Effector CD4-positive, alpha-beta T cell (primary cell): ENCODE measurements at places on chromosomes 4 and X.

GRCh38 chr4:10260777-10261176 is 144.2 kb upstream of the WDR1 start:
- DNase-seq: no peak

DNA sequence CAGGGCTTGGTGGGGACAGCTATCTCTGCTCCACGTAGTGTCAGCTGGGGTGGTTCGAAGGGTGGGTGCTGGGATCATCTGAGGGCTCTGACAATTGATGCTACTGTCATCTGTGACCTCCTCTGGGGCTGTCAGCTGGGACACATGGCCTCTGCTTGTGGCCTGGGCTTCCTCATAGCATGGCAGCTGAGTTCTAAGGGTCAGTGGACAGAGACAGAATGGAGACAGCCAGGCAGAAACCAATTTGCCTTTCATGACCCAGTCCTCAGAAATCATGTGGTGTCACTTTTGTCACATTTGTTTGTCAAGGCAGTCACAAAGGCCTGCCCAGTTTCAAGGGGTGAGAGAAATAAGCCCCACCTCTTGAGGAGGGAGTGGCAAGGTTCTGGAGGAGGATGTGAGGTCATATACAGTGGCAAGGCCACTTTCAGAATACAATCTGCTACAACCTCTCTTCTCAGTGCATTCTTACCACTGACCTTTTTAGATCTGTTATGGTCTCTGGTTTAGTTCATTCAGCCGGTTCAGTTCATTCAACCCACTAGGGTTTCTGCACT is 103.6 kb upstream of the BCOR start:
- DNase-seq: no peak

- no peak for DNase-seq
Measured at GRCh38 chr4:81225252-81225651, 10.2 kb upstream of the PRKG2 start.

DNA sequence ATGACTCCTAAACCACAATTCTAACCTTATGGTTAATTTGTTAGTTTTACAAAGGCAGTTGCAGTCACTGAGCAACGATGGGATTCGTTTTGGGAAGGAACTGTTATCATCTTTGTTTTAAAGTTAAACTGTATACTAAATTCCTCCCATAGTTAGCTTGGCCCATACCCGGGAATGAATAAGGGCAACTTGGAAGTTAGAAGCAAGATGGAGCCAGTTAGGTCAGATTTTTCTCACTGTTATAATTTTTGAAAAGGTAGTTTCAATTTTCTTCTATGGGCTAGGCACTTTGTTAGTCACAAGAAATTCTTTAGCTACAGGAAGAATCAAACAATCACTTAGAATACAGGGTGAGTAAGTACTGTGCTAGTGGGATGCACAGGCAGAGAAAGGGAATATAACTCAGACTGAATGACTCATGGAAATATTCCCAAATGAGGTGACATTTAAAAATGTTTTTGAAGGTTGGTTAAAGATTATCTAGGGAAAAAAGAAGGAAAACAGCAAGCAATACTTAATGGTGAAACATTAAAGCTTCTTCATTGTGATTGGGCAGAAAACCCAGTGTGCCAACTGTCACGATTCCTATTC is 153.6 kb downstream of the MAGEB17 start:
- no peak for DNase-seq

- no peak for DNase-seq
Measured at GRCh38 chr4:101885574-101885973, 95.0 kb downstream of the BANK1 start.

DNA sequence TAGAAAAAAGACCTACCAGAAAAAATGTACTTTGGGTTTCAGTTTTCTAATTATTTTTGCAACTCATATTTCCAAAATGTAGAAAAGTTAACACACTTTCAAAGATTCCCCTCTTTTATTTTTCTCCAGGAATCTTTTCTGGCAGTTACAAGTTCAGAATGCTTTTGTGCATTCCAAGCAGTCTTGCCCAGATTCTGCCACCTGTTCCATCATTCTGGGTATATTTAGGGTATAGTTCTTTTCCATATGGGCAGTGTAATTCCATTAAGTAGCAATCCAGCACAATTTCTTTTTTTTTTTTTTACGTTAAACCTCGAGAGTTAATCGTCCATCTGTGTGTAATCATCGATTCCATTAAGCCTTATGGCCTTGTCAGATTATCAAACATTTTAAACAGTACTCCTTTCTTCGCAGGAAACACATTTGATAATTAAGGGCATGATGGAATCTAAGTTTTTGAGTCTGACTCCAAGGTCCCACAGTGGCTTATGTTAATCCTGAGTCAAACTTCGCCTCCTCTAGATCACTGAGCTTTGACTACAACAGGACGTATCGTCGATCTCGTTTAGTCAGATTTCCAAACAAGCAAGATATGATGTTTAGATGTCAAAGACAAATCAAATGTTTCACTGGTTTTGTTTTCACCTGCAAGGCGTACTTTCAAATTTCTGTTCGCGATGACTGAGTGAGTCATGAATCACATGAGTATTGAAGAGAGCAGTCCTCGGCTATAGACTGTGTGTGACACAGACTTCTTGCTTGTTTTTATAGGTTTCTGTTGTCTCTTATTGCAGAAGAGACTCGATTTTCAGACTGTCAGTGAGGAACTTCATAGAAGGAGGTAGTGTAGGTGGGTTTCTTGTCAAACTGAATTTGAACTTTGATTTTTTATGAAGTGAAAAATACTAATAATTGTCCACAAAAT is 118.9 kb upstream of the GK2 start:
- DNase-seq: no peak

- no peak for DNase-seq
Measured at GRCh38 chr4:182569561-182569960, 326.4 kb downstream of the TENM3 start.

DNA sequence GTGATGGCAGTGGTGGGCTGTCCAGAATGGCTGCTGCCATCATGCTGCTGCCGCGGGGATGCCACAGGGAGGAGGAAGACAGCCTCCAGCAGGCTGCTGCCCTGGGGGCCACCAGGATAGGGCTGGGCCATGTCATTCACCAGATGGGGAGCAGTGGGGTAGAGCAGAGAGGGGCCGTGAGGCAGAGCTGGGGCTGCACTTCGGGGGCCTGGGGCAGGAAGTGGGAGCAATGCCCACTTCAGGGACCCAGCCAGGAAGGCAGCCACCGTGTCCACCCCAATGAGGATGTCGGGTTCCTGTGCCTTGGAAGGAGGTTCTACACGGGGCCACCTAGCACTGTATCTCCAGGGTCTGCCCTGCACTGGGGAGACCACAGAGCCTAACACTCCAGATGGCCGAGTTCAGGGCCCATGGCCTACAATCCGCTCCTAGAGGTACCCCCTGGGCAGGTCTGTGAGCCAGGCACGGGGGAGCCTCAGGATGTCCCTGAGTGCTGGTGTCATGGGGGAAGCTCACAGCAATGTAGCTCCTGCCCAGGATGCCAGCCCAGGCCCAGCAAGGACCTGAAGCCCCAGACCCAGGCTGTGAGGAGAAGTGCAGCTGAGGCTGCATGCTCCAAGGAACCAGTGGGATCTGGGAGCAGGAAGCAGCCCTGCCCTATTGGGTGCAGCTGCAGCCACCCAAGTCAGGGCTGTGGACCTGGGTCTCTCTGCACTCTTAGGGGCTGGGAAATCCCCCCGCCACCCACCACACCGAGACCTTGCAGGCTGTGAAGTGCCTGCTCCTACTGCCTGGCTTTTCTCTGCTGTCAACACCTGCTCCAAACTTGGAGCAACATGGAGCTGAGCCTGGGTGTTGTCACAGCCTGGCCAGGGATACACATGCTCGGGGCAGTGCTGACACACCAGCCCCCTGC is 140.3 kb downstream of the PDHA2 start:
- no peak for DNase-seq

- DNase-seq: no peak
Measured at GRCh38 chrX:148416142-148416541, 84.3 kb upstream of the AFF2 start.

DNA sequence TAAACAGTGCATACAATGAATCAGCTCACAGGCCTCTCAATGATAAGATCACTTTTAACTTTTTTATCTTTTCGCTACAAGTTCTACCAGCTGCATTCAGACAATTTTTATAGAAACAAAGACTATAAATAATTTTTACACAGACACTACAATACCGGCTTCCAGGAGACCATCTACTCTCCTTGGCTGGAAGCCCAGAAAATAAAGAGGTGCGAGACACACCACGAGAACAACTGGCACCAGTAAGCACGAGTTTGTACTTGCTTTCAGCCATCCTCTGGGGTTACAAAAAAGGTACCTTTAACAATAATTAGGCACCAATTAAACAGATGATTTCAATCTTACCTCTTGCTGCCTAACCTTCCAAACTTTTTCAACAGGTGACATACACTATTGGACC is 11.2 kb upstream of the PRDX4 start:
- DNase-seq: no peak

GRCh38 chr4:78756776-78757175 is 19.4 kb upstream of the BMP2K start:
- DNase-seq: no peak

DNA sequence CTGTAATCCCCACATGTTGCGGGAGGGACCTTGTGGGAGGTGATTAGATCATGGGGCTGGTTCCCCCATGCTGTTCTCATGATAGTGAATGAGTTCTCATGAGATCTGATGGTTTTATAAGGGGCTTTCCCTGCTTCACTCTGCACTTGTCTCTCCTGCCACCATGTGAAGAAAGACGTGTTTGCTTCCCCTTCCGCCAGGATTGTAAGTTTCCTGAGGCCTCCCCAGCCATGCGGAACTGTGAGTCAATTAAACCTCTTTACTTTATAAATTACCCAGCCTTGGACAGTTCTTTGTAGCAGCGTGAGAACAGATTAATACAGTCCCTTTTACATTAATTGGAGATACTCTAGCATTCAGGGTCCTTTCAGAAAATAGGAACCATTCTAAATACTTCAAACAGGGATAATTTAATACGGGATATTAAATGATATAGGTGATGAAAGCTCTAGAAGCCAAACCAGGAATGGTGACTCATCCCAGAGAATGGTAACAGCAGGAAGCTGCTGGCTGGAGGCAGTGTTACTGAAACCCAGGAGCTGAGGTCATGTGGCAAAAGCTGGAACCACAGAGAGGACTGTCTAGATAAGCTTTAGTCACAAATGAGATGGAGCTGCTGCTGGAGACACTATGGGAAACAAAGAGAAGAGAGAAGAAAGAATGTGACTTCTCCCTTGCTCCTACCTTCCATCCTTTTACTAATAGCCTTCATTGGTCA is 57.3 kb downstream of the GSTCD start:
- no peak for DNase-seq

DNA sequence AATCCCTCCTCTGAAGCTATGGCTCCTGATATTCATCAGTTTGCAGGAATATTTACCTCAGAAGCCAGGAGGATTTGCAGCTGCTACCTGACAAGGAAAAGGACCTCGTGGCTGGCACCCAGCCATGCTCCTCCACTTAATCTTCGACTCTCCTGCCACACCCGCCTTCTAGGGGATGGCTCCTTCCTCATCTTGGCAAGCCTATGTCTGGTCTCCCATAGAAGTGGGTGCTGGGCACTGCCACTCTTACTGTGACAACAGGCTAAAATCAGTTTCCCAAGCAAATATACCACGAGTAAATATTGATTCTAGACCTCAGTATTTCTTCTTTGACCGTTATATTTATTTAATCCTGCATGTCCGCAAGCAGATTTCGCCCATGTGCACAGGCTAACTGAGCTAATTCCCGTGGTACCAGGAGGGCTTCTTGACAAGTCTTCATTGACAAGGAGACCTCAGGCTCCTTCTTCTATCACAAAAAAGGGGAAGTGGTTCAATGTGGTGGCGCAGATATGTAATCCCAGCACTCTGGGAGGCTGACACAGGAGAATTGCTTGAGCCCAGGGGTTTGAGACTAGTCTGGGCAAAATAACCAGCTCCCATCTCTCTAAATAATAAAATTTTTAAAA is 52.6 kb upstream of the DCTD start:
- DNase-seq: no peak

- no peak for DNase-seq
Measured at GRCh38 chr4:24770032-24770584, 25.3 kb upstream of the SOD3 start.

DNA sequence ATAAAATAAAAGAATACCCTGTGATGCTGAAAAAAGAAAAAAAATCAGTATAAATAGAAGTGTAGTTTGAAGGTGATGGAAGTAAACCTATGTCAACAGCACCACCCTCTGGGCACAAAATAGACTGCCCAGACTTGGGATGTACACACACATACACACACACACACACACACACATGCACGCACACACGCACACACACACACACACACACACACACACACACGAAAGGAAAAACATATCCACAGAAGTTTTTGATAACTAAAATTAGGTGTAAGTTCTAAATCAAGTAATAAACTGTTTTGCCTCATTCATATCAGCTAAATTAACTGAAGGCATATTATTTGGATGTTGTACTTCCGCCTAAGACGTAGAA is 40.5 kb downstream of the ANXA5 start:
- DNase-seq: no peak

DNA sequence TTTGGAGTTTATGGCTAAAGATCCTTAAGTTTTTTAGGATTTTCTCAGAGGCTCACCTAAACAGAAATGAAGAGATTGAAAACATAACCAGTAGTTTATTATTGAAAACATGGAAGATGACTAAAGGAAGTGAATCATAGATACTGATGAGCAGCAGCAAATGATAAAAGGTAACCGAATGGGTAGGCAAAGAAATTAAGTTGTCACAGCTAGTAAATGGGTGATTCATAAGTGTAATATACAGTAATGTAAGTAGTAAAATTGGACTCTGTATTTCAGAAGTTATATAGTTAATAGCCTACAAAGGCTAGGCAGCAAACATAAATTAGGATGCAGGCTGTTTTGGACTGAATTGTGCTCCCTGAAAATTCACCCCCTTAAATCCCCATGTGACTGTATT is 59.0 kb upstream of the ADGRA3 start:
- no peak for DNase-seq

DNA sequence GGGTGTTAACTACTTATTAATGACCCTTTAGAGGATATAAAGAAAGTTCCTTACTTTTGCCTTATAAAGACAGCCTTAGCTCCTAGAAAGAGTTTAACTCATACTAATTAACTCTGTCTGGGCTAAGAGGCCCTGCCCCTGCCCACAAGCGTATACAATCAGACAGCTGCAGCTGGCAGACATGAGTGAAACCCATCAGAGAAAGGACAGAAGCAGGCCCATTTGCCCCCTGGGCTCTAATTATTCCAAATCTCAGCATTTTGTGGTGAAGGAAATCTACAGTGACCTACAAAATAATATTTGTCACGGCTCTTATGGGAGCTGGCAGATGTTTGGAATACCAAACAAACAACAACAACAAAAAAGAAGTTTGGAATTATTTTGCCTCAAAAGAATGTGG is 71.8 kb downstream of the CHRDL1 start:
- no peak for DNase-seq

GRCh38 chr4:6206771-6207290 is 6.5 kb upstream of the JAKMIP1 start:
- DNase-seq: no peak

GRCh38 chr4:136864604-136865185 is 667.6 kb downstream of the PCDH18 start:
- DNase-seq: no peak

- DNase-seq: no peak
Measured at GRCh38 chr4:158003212-158003611, 169.6 kb downstream of the GASK1B start.

GRCh38 chr4:8351931-8352367 is 82.4 kb downstream of the HTRA3 start:
- no peak for DNase-seq
